IMR-90 (cell line): ENCODE measurements at places on chromosomes 13 and 19.

GRCh38 chr13:33006638-33007037 lies 9.6 kb upstream of the KL start:
- DNase-seq = no peak

GRCh38 chr13:50989476-50989875 lies 79.9 kb downstream of the RNASEH2B start:
- DNase-seq = no peak

DNA sequence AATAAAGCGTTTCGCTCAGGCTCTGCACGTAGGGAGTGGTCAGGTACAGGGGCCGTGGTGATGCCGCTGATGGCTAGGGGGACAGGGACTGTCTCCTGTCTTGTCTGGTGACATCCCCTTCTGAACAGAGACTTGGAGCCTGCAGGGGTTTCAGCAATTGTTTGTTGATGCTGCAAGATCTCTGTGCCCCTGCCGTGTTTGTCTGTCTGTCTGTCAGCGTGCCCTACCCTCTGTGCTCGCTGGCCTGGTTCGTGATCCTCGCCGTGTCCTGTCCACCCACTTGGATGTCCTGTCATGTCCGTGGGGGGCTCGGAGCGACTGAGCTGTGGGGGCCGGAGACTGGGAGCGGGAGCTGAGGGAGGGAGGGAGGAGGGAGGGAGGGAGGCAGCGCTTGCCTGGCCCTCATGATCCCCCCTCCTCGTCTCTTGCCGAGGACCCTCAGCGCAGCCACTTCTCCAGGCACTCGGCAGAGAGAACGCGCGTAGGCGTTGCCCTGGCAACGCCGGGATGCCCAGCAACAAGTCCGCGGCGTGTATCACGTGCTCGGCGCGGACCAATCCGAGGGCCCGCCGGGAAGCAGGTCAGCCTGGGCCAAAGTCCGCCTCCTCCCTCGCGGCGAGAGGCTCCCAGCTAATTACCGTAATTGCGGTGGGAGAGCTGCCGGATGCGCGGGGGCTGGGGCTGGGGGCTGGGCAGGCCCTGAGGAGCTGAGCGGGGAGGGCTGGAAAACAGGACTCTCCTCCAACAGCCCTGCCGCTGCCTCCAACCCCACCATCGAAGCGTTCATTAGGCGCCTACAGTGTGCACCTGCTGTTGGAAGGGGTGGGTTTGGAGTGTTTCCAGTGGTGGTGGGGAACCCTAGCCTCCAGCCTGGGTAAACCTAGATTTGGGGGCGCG lies 31.9 kb upstream of the FEM1A start:
- DNase-seq = peak; percentile 79

- peak; percentile 25 for DNase-seq
Observed at GRCh38 chr19:16591803-16592556, 19.8 kb upstream of the SLC35E1 start.
